ENCODE measurements at places on chromosomes 12 and 14.
A peak's percentile ranks its signal among the peaks of the same experiment; 100 is the strongest.

- DNase-seq = peak; percentile 81
These were observed 651 bp downstream of the TMEM117 start for GRCh38 chr12:43836475-43836989.

DNA sequence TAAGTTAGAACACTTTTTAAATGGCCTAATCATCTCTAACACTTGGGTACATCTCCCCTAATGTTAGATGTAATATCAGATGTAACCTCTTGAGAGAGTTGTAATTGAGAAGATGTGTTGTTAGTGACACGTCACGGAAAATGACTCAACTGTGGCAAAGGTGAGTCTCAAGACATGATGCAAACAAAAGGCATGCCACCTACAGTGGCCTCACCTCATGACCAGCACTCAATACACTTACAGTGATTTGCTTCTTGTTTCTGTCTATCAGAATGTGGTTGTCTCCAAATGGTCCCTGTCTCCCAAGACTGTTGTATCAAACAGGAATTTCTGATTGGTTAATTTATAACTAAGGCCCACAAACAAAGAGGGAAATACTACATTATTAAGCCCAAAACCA is 91.2 kb downstream of the SLC25A21 start:
- DNase-seq = no peak

GRCh38 chr14:96564389-96564788 is 62.2 kb downstream of the PAPOLA start:
- DNase-seq = no peak

- DNase-seq = no peak
These were observed 622.9 kb downstream of the RPS29 start for GRCh38 chr14:48963231-48963790.

DNA sequence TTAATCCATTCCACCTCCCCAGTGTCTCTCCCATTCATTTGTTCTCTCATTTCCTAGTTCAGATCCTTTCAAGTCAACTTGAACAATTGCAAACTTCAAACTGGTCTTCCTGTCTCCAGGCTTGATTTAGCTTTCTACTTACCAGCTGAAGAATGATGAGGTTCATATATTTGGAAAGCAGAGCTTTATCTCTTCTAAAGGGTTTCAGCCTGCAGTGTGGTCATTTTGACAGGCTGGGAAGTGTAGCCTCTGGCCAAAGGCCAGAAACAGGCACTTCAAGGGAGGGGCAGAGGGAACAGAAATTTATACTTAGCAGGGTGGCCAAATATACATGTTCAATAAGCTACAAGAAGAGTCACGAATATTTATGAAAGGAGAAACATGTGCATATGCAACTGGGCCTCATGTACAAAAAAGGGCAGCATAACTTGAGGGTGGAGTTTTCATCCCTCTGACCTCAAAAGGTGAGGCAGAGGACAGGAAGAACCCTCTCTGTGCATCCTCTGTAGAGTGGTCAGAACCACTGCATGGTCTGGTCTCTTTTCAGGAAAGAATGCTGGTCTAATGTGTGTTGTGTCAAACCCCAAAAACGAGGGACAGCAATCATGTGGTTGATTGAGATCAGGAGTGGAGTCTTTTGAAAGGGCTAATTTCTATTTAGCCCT is 34.0 kb upstream of the HECTD1 start:
- no peak for DNase-seq

GRCh38 chr14:28461389-28461788 is 305.2 kb upstream of the FOXG1 start:
- DNase-seq = no peak

DNA sequence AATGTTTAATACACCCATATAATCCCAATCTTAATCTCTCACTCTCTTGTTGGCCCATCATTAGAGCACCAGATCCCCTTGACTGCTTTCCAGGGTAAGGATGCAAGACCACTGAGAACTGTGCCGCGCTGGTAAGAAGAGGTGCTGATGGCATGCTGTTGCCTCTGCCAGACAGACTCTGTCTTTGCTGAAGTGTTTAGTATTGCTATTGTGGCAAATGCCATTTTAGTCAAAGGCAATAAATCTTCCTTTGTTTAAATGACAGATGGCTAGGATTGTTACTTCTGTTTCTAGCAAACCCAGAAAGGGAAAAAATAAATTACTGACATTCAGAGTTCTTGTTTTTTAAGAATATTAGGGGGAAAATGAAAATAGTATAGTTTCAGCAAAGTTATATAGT is 152.3 kb downstream of the MON2 start:
- no peak for DNase-seq

DNA sequence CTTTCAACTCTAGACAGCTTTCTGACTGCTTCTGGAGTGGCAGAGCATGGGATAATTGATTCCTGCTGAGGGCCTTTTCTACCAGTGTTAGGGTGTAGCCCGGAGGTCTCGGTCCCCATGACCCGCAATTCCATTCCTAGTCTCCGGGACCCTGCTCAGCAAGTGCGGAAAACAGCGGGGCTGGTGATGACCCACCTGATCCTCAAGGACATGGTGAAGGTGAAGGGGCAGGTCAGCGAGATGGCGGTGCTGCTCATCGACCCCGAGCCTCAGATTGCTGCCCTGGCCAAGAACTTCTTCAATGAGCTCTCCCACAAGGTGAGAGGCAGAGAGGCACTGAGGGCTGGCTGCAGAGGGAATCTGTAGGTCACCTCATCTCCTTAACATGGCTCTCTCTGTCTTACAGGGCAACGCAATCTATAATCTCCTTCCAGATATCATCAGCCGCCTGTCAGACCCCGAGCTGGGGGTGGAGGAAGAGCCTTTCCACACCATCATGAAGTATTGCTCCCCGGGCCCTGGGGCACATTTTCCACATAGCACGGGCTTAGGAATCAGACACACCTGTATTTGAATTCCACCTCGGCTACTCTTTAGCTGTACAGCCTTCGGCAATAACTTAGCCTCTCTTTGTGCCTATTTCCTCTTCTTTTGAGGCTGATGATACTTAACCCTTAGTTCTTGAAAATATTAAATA is 5.6 kb upstream of the GAPDH start:
- DNase-seq = no peak

DNA sequence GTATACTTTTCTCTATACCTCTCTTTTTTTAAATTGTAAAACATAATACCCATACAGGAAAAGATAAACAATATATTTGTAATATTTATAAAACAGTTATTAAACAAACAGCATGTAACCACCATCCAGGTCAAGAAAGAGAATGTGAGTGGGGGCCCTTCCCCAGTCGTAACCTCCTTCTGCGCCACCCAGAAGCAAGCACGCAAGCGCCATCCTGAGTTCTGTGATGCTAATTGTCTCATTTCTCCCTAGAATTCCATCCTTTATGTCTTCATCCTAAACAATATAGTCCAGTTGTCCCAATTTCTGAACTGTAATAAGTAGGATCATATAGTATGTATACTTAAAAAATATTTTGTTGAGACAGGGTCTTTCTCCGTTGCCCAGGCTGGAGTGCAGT is 129.5 kb downstream of the EXOC5 start:
- DNase-seq = no peak

GRCh38 chr12:30795410-30796312 is 40.9 kb upstream of the CAPRIN2 start:
- DNase-seq = peak; percentile 2

GRCh38 chr12:53996240-53997203 is 3.4 kb upstream of the HOXC9 start:
- DNase-seq = no peak

DNA sequence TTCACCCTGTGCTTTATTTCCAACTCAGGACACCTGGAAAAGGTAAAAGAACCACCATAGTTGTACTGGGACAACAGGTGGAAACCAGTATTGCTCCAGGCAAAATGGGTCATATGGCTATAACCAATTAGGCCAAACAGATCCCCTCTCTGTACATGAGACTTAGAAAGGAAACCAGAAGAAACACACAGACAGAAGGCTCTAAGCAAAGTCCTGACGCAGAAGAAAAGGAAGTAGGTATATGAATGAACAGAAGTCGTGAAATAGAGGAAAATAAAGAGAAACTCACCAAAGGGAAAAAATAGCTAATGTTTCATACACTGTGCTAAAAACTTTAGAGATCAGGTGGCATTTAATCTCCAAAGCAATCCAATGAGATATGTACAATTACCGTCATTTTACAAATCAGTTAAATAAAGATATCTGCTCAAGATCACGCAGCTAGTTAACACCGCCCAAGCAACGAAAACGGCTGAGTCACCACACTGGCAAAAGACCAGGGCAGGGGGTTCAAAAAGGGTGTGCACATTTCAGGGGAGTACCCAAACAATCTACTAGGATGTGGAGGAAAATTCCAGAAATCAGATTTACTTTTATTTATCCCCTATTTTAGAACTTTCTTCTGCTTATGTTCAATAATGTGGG is 82.3 kb downstream of the ITPR2 start:
- DNase-seq = no peak

DNA sequence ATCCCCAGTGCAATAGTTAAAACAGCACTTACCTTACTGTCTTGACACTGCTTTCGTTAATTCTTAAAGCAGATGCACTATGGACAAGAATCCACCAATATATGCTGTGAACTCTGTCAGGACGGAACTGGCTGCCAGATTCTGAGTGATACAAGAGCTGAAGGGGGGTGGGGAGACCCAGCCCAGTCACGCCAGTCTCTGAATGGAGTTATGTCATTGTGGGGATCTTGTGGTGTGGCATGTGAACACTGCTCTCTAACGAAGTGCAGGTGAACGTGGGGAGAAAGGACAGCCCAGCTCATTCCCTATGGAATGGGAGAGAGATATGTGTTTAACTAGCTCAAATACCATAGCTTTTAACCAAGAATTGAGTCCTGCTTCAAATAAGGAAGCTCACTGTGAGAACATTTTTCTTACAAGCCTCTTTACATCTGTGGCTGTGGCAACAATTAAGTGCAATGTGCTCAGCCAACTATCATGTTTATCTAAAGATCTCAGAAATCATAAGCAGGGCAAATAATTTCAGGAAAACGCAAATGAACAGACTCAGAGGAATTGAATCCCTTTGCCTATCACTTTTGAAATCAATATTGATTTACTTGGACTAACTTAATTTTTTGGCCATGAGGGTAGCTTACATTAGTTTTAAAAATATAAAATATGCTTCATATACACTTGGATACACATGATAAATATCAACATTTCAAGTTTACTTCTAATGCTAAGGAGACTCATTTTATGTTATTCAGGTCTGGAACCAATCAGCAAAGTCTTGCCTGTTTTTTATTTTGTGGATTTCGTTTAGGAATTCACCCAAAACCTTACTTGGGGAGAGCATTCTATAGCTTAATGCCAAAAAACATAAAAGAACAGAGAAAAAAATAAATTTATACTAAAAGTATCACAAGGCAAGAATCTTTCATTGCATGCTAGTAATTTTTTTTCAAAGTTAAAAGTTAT is at the start of gene LUM:
Gene LUM (minus strand): TSS at position 129 of the 960 bp plus-strand sequence. CDS start 2,515 bp downstream, outside the sequence.
- peak; percentile 3 for DNase-seq

GRCh38 chr12:800401-800800 is 48.0 kb downstream of the WNK1 start:
- DNase-seq = no peak

DNA sequence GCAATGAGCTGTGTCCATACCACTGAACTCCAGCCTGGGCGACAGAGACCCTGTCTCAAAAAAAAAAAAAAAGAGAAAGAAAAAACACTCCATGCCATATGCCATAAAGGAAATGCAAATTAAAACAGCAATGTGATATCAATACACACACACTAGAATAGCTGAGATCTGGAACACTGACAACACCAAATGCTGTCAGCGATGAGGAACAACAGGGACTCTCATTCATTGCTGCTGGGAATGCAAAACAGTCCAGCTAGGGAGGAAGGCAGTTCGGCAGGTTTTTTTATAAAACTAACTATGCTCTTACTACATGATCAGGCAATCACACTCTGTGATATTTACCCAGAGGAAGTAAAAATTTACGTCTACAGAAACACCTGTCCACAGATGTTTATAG is 3.4 kb upstream of the ABCB9 start:
- peak; percentile 98 for DNase-seq

- peak; percentile 89 for DNase-seq
These were observed 164.8 kb downstream of the ZFP36L1 start for GRCh38 chr14:68627868-68628604.

GRCh38 chr14:99604766-99605298 is 825 bp upstream of the CCDC85C start:
- DNase-seq = no peak

DNA sequence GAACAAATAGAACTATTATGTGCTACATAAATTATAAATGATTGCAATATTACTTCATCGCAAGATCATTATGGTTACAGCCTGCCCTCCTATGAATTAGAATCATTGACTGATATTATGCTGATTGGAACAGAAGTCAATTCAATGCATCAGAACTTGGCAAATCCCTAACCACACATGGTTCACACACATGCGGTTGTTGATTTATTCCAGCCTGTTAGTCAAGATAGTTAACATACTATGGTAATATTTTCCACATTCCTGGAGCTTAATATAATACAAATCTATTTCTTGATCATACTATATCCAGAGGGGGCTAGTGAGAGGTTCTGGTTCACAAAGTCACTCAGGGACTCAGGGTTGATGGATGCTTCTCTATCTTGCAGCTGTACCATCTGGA is 9.7 kb upstream of the CACNA1C start:
- no peak for DNase-seq

- no peak for DNase-seq
These were observed 546.8 kb downstream of the PRKD1 start for GRCh38 chr14:29380826-29381225.

DNA sequence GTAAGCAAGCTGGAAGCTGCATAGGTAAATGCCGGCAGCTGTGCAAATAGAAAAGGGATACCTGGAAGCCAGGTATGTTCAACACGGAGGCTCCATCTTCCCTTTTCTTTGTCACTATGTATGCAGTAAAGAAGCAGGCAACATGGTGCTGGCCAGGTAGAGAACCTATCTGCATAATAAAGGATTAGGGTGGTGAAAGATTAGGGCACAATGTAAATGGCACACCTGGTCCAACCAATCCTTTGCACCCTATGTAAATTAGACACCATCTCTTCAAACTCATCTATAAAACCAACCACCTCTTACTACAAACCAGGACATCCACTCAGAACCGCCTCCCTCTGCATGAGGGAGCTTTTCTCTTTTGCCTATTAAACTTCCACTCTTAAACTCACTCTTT is 32.3 kb downstream of the RPS29 start:
- DNase-seq = peak; percentile 18

GRCh38 chr14:98274596-98274995 is 997.4 kb downstream of the BCL11B start:
- DNase-seq = no peak

GRCh38 chr12:46743456-46743855 is 82.3 kb downstream of the SLC38A4 start:
- no peak for DNase-seq

GRCh38 chr14:51535443-51536044 is 116.2 kb upstream of the FRMD6 start:
- no peak for DNase-seq

DNA sequence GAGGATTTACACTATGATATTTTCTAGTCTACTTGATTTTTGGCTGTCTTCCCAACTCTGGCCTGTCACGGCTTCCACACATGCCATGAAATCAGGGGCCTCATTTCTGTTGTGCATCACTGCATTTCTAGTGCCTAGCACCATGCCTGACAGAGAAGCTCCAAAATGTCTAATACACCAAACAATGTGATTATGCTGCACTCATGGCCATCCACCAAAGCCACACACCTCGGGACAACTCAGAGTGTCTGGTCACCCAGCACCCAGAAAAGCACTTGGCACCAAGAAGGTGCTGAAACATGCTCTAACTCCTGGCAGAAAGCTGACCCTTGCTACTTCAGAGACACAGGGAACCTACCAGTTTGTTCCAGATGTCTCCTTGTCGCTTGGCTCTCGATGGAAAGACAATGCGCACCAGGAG is 11.3 kb downstream of the GCN1 start:
- no peak for DNase-seq

- DNase-seq = no peak
These were observed 327.6 kb downstream of the SOX5 start for GRCh38 chr12:23621900-23622299.

GRCh38 chr14:77657280-77657679 is 40.8 kb upstream of the SPTLC2 start:
- no peak for DNase-seq

Measured in NCI-H526 treated with DMSO at 0.1 percent for 48 hours (cell line).